ENCODE measurements at places on chromosomes 5 and 9. TPM values are rescaled to one million over a fixed set of nuclear protein-coding genes. Genes with fewer than 3 reads are reported as not detected.

The PGM5 gene
- 0.05 TPM for total RNA-seq

The STKLD1 gene
- not detected for total RNA-seq

The P4HA2 gene
- total RNA-seq = 58.1 TPM

The AFAP1L1 gene
- 14.5 TPM for total RNA-seq

The ACSL6 gene
- total RNA-seq = not detected

The WNT8A gene
- total RNA-seq = not detected

The CTSV gene
- 45.5 TPM for total RNA-seq

The PRDM12 gene
- not detected for total RNA-seq

The FNIP1 gene
- 9.6 TPM for total RNA-seq

The PDE6A gene
- total RNA-seq = not detected

The ZDHHC11 gene
- 1.3 TPM for total RNA-seq

The TMEM250 gene
- 58.1 TPM for total RNA-seq

The TLX3 gene
- not detected for total RNA-seq

The HTR4 gene
- not detected for total RNA-seq

The ADAMTSL1 gene
- 0.28 TPM for total RNA-seq

The ENHO gene
- total RNA-seq = not detected

The KCNN2 gene
- total RNA-seq = not detected

The ZFP2 gene
- 1.3 TPM for total RNA-seq

The TAF11L14 gene
- not detected for total RNA-seq

The QRFP gene
- not detected for total RNA-seq

The FCN2 gene
- total RNA-seq = not detected

The PITX1 gene
- 151 TPM for total RNA-seq

The OBP2B gene
- total RNA-seq = not detected

The NDUFS4 gene
- total RNA-seq = 124 TPM

The HMGCR gene
- 117 TPM for total RNA-seq

The CDC14B gene
- 9.3 TPM for total RNA-seq

The GBGT1 gene
- 3.2 TPM for total RNA-seq

The LMAN2 gene
- 321 TPM for total RNA-seq

The PCDHGC5 gene
- total RNA-seq = 1.1 TPM

The FAM151B gene
- 0.35 TPM for total RNA-seq

The GLRA1 gene
- not detected for total RNA-seq

The CCNI2 gene
- 0.93 TPM for total RNA-seq
